Activated CD8-positive, alpha-beta T cell treated with anti-CD3 and anti-CD28 coated beads, Interleukin-2, amount 10 ng/mL, durations not matched to agents 7 days and 5 days (primary cell): ENCODE measurements at places on chromosomes 3 and 15. TPM values are rescaled to one million over a fixed set of nuclear protein-coding genes. Genes with fewer than 3 reads are reported as not detected.

Gene ACP3
- not detected for total RNA-seq

Gene CA12
- total RNA-seq: not detected

Gene CILP
- 0.08 TPM for total RNA-seq

Gene CACNA1D
- total RNA-seq: 0.31 TPM

Gene MYZAP
- not detected for total RNA-seq

Gene GPR149
- not detected for total RNA-seq

Gene RPL14
- total RNA-seq: 1,835 TPM

Gene ALS2CL
- total RNA-seq: 1.4 TPM

Gene ISLR2
- total RNA-seq: not detected

Gene THBS1
- total RNA-seq: 1.2 TPM

Gene LMOD3
- not detected for total RNA-seq

Gene FETUB
- not detected for total RNA-seq
